ENCODE measurements at places on chromosomes 12 and 14.

DNA sequence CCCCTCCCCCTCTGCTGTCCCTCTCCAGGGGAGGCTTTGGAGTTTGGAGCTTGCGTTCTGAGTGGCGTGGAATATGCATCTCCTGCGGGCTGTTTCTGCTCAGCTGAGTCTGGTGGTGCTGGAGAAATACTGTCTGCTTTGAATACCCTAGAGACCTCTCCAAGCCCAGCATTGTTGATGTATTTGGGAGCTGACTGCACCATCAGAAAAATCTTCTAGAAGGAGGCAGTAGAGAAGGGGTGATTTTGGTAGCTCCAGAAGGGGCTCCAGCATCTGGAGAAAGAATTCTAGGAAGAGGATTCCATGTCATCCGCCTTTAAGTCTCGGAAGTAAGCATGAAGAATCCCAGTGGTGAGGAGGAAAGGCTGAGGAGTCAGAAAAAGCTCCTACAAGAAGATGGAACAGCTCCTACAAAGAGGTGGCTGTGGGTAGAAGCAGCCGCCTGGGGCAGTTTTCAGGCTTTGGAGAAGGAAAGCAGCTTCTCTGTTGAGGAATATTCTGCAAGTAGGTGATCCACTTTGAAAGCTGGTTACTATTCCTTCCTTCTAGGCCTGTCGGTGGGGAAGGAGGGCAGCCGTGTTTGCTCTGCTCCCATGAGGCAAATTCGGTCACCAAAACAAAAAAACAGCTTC is 9.7 kb downstream of the MLXIP start:
- DNase-seq, result peak; percentile 22

DNA sequence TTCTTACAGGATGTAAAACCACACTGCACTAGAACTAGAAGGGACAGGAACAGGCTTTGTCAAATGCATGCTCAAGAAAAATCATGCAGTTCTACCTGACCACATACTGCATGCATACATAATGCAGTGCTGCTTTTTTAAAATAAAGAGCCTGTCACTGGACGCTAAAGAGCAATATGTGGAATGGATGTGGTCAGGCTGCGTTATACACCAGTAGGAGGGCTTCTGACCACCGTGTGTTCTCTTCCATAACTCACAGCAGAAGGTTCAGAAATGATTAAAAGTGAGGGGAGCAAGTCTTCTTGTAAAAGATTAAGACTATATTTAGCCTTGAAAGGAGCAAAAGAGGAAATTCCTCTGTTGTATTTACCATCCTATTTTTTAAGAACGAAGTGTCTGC is 392.0 kb downstream of the EMP1 start:
- no peak for DNase-seq

GRCh38 chr12:89969093-89969492 is 260.5 kb upstream of the ATP2B1 start:
- DNase-seq, result no peak

- no peak for DNase-seq
Observed at GRCh38 chr12:106144847-106145246, 6.1 kb upstream of the NUAK1 start.

GRCh38 chr12:122843455-122843854 is 8.2 kb downstream of the HIP1R start:
- no peak for DNase-seq

GRCh38 chr12:59388694-59389093 is 207.1 kb upstream of the SLC16A7 start:
- no peak for DNase-seq

- DNase-seq, result no peak
Observed at GRCh38 chr14:73403181-73403752, 55.1 kb downstream of the NUMB start.

DNA sequence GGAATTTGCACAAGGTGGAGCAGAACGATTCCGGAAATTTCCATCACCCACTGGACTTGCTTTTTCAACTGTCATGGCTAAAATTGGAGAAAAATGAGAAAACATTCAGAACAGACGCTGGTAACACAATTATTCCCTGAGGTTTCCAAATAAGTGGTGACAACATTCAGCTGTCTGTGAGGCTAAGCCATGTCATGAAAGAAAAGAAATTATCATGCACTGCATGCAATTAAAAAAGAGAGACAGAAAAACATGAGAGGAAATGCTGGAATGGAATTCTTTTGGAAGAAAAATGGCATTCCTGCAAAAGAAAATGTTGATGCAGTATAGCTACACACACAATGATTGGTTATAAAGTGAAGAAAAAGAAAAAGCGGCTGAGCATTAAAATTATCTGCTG is 87.3 kb downstream of the C2CD5 start:
- no peak for DNase-seq
